ENCODE measurements at places on chromosomes 1 and 21.

GRCh38 chr1:81582467-81582986, 218.2 kb upstream of the ADGRL2 start:
- no peaks in the 10 kb centered on the region for H3K4me1 ChIP-seq
- no peak overlapping the region for H3K4me3 ChIP-seq
- H3K27ac ChIP-seq = no peak overlapping the region
- no peaks in the 10 kb centered on the region for H3K27me3 ChIP-seq
- no peak for DNase-seq

- no peak for DNase-seq
- no peak overlapping the region for H3K4me3 ChIP-seq
- no peaks in the 10 kb centered on the region for H3K4me1 ChIP-seq
- H3K36me3 ChIP-seq = peaks cover 92% of the 10 kb centered on the region
Observed at GRCh38 chr1:54857141-54857540, 29.9 kb downstream of the DHCR24 start.

- H3K4me1 ChIP-seq = no peaks in the 10 kb centered on the region
- no peak for DNase-seq
- H3K36me3 ChIP-seq = no peaks in the 10 kb centered on the region
Observed at GRCh38 chr1:152801333-152801732, 4.8 kb downstream of the LCE1D start.

DNA sequence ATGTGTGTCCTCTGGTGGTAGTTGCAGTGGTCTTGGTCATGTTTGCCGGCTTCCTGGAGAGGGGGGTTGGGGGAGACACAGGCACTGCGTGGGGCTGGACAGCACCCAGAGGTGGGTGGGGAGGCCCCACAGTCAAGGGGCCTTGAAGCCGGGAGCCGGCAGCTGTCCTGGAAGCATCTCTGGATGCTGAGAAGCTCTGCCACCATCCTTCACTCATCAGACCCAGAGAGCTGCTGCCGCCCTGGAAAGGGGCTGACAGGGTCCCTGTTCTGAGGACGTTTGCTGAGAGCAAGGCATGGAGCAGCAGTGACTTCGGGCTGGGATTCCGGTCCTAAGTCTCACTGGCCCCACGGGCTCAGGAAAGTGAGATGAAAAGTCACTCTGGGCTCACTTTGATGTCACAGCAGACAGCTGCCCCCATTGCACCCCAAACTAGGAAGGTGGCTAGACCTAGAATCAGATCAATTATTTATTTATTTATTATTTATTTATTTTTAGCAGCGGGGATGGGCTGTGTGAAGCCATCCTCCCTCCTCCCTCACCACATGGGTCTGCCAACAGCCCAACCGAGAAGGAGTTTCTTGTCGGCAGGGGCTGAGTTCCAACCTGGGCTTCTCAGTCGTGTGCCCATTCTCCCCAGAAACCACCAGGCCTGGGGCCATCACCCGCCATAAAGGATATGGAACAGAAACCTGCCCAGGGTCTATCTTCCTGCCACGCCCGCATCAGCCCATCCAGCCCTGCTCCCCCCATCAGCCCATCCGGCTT, 547.4 kb downstream of the PTPRU start:
- H3K4me1 ChIP-seq = no peaks in the 10 kb centered on the region
- DNase-seq = no peak
- no peak overlapping the region for H3K27ac ChIP-seq
- no peaks in the 10 kb centered on the region for H3K36me3 ChIP-seq
- H3K4me3 ChIP-seq = no peak overlapping the region

DNA sequence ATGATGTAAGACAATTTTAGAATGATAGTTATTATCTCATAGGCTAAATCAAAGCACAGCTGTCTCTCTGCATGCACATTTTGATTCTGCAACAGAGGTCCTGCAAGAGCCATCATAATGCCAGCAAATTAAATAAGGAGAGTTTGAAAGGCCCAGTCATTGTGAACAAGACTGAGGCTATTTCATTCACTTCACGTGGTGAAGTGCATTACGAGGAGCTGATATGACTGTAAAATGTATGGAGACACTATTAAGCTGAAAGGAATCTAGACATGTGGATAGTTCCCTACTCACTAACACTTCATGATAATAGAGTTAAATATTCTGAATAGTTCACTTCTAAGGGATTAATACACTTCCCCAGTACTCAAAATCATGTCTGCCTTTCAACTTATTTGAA, 299.0 kb downstream of the SMYD3 start:
- no peaks in the 10 kb centered on the region for H3K36me3 ChIP-seq
- no peaks in the 10 kb centered on the region for H3K4me1 ChIP-seq
- no peak for DNase-seq
- H3K4me3 ChIP-seq = no peak overlapping the region
- H3K27me3 ChIP-seq = no peaks in the 10 kb centered on the region

DNA sequence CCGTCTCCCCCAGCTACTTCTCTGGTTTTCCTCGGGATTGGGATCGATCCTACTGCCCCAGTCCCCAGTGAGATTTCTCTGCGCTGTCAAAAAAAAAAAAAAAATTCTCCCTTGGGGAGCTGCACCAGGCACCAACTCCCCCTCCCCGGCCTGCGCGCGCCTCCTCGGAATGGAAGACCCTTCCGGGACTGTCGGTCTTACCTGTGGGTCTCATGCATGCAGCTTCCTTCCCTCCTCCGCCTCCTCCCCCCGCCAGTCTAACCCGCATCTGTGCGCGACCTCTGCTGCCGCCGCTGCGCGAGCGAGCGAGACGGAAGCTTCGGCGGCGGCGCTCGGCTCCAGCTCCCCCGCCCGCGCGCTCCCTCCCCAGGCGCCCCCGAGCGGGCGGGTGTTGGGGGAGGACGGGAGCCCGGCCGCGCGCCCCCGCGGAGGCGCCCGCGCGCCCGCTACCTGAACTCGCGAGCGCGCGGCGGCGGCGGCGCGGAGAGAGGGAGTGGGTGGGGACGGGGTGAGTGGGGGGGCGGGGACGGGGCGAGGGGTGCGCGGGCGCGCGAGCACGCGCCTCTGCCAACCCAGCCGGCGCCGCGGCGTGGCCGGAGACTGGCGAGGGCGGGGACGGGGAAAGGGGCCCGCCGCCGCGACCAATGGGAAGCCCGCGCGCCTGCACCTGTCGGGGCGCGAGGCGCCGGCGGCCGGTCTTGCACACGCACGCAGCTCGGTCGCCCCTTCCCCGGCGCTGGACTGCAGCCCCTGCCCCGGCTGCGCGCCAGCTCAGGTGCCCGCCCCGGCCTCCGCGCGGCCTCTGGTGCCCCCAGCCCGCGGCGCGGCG, at the start of gene SUSD4:
TSS of gene SUSD4 (minus strand) at position 321 of the 829 bp plus-strand sequence. CDS start 751 bp downstream, outside the sequence.
- peaks cover 18% of the 10 kb centered on the region for H3K4me1 ChIP-seq
- H3K27me3 ChIP-seq = peaks cover 8% of the 10 kb centered on the region
- peak; percentile 81 for DNase-seq
- H3K4me3 ChIP-seq = peak within 1 kb of the TSS; percentile 30

- H3K27ac ChIP-seq = no peak overlapping the region
- H3K4me1 ChIP-seq = no peaks in the 10 kb centered on the region
- DNase-seq = no peak
- H3K36me3 ChIP-seq = no peaks in the 10 kb centered on the region
- H3K27me3 ChIP-seq = peaks cover 38% of the 10 kb centered on the region
- H3K4me3 ChIP-seq = no peak overlapping the region
Observed at GRCh38 chr1:206029484-206029883, 5.8 kb upstream of the CTSE start.

GRCh38 chr1:21161842-21162241, 14.9 kb downstream of the EIF4G3 start:
- no peak for DNase-seq
- H3K27me3 ChIP-seq = no peaks in the 10 kb centered on the region
- no peaks in the 10 kb centered on the region for H3K4me1 ChIP-seq
- H3K27ac ChIP-seq = no peak overlapping the region
- no peak overlapping the region for H3K4me3 ChIP-seq

DNA sequence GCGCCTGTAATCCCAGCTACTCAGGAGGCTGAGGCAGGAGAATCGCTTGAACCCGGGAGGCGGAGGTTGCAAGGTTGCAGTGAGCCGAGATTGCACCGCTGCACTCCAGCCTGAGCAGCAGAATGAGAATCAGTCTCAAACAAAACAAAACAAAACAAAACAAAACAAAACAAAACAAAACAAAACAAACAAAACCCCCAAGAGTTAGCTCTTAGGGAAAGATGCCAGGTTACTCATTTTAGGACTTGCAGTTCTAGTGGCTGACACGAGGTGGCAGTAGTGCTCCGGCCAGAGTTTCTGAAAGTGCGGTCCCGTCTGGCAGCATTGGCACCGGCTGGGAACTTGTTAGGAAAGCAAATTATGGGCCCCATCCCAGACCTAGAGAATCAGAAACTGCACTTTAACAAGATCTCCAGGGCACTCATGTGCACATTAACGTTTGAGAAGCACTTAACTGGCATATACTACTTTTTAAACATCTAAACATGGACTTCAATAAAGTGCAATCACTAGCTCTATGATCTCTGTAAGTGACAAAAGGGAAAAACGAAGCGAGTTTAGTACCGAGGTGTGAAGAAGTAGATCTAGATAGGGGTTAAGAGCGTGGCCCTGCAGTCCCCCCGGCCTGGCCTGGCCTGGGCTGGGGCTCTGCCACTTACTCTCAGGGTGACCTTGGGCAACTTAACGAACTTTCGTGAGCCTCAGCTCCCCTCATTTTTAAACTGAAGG, 41.9 kb upstream of the TNFRSF1B start:
- H3K4me1 ChIP-seq = no peaks in the 10 kb centered on the region
- peak; percentile 71 for DNase-seq
- peaks cover 3% of the 10 kb centered on the region for H3K27me3 ChIP-seq
- H3K27ac ChIP-seq = no peak overlapping the region

DNA sequence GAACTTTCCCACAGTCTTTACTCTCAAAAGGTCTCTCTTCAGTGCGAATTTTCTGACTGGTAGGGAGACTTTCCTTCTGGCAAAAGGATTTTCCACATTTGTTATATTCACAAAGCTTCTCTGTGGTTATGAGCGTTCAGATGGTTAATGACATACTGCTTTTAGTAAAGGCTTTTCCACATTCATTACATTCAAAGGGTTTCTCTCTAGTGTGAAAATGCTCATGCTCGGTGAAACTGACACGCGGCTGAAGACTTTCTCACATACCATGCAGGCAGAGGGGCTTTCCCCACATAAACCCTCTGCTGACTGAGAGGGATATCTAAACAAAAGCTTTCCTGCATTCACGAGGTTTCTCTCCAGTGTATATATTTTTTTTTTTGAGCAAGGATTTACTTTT, 9.9 kb upstream of the KLF18 start:
- H3K27me3 ChIP-seq = peaks cover 12% of the 10 kb centered on the region
- H3K36me3 ChIP-seq = no peaks in the 10 kb centered on the region
- DNase-seq = no peak
- H3K4me1 ChIP-seq = no peaks in the 10 kb centered on the region
- H3K4me3 ChIP-seq = no peak overlapping the region

DNA sequence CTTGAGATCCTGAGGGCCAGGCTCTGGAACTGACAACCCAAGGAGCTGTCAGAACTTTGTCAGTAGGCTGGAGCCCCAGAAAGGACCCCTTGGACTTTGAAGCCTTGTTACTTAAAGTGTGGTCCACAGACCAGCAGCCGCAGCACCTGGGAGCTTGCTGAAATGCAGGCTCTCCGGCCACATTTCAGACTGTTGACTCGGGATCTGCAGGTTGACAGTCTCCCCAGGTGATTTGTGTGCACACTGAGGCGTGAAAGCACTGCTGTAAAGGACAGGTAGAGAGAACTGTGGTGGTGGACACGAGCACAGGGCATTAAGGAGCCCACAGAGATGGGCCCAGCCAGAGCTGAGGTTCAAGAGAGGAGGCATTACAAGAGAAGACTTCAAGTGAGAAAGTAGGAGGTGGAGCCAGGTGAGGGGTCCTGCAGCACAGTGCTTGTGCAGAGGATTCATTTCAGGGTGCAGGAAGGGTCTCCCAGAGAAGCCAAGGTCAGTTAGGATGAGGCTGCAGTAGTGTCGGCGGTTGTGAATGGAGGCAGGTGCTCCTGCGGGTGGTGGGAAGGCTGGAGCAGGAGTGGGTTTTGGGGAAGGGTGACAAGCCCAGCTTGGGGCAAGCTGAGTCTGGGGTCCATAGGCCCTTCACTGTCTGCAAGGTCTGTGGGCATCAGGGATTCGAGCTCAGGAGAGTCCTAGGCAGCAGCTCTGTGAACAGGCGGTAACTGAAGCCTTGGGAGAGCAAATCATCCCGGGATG, 4.6 kb downstream of the HYI start:
- peaks cover 19% of the 10 kb centered on the region for H3K4me1 ChIP-seq
- H3K4me3 ChIP-seq = no peak overlapping the region
- H3K27ac ChIP-seq = no peak overlapping the region
- no peak for DNase-seq
- peaks cover 82% of the 10 kb centered on the region for H3K36me3 ChIP-seq

DNA sequence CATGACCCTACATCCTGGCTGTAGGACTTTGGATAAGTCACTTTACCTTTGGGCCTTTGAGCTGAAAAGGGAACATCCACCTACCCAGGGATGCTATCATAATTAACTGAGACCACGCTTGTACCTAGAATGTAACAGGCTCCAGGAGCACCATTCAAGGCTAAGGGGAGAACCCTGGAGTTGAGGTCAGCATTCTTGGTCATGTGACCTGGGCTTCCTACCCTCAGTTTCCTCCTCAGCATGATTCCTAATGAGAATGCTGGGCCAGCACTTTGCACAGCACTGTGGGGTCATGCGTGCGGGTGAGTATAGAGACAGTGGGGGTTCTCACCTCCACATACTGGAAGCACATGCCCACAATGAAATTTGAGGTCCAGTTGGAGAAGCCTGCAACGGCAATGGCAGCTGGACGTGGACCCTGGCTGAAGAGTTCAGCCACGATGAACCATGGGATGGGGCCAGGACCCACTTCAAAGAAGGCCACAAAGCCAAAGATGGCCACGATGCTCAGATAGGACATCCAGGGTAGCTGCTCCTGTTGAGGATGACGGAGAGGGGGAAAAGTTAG, 31.3 kb downstream of the SLC2A1 start:
- peaks cover 67% of the 10 kb centered on the region for H3K36me3 ChIP-seq
- no peak for DNase-seq
- no peak overlapping the region for H3K4me3 ChIP-seq
- no peak overlapping the region for H3K27ac ChIP-seq
- no peaks in the 10 kb centered on the region for H3K27me3 ChIP-seq

DNA sequence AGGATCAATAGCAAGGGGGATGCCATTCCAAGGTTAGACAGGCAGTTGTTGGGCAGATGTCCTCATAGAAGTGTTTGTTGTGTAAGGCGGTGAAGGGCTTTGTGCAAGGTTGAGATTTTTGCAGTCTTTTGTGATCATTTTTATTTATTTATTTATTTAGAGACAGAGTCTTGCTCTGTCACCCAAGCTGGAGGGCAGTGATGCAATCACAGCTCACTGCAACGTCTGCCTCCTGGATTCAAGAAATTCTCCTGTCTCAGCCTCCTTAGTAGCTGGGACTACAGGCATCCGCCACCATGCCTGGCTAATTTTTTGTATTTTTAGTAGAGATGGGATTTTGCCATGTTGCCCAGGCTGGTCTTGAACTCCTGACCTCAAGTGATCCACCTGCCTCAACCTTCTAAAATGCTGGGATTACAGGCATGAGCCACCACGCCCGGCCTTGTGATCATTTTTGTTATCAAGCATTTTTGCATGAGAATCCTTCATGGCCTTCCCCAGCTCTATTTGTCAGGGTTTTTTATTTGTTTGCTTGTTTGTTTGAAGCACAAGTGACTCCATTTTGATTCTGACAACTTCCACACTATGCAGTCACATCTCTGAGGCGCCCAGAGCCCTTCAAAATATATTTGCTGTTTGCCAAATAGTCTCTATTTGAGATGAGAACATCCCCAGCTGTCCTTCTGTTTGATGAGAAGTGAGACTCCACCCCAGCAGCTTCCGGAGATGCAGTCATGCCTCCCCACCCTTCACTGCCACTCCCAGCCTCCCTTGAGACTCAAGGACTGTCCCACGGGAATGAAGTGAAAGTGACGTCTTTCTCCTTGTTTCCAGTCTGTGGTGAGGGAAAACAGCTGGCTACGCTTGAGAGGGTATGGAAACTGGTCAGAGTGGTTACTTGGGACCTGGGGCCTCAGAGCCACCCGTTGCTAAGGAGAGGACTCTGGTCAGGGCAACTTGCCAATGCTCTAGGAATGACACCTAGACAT, 38.0 kb downstream of the TMEM50B start:
- H3K27ac ChIP-seq = no peak overlapping the region
- H3K4me1 ChIP-seq = no peaks in the 10 kb centered on the region
- DNase-seq = no peak
- no peak overlapping the region for H3K4me3 ChIP-seq
